Activated naive CD4-positive, alpha-beta T cell (primary cell): ENCODE measurements at places on chromosomes 1 and 21.

DNA sequence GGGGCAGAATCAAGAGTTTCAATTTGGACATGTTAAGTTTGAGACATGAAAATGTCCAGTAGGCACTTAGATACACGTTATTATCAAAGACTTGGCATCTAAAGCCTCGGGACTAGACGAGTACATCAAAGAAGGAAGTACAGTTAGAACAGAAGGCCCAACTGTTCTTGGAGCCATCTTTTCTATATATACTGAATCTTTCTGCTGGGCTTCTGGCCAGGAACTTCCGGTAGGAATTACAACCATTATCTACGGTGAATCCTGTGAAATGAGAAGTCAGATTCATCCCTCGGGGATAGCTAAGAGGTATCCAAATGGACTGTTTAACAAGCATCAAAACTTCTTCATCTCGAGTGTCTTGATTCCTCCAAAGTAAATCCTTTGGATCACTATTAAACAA is 34.4 kb upstream of the NRDC start:
- DNase-seq = no peak

DNA sequence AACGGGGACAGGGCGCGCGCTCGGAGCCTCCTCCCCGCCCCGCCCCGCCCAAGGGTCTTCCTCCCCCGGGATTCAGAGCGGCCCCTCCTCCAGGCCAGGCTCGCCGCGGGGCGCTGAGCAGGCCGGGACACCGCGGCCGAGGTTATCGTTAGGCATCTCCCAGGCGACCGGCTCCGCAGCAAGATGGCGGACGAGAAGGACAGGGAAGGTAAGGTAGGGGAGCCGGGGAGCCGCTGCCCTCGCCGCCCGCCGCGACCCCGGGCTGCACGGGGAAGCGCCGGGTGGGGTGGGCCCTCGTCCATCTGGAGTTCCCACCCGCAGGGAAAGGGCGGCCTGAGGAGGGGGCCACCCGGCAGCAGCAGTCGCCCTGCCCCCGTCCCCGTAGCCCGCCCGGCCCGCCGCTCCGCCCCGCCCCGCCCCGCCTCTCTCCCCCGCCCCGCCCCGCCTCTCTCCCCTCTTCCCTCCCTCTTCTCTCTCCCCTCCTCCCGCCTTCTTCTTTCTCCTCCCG is 105.9 kb upstream of the HNRNPU start:
- no peak for DNase-seq

DNA sequence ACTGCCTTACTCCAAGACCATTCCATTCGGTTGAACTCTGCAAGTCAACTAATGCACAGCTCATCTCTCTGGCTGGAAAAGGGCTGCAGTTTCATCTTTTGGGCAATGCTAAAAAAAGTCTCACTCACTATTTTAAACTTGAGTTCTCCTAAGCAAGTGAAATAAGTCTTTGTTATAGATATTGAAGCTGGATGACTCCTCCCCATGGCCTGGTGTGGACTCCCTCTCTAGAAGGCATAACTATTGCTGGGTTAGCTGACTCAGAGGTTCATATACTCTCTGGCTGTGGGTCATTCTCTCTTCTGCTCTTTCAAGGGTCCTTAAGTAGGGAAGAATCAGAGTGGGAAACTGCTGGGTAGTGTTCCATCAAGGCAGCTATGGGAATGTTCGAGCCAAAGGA is 88.0 kb downstream of the XCL2 start:
- DNase-seq = no peak

- DNase-seq = no peak
Measured at GRCh38 chr1:25620211-25620610, 3.6 kb downstream of the MAN1C1 start.

- peak; percentile 59 for DNase-seq
Measured at GRCh38 chr1:11645670-11646265, 8.5 kb downstream of the FBXO2 start.

DNA sequence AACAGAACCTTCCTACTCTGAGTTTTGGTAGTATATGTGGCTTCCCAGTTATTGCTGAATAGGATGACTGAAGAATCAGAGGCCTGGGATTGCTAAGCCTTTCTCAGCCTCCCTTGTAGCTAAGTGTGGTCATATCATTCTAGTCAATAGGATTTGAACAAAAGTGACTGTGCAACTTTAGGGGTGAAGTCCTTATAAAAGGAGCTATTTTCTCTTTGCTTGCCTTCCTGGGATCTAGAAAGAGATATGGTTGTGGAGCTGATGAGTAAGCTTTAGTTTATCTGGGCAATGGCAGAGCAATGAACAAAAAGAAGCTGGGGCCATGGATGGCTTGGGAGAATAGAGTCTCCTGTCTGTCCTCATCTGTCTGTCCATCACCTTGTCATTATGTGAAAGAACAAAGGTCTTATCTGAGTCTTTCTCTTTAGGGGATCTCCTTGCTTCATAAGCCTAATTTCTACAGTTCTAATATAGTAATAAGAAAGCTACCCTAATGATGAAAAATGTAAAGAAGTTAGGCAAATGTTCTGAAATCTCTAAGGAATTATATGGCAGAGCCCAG is 91.5 kb downstream of the TENT5C start:
- no peak for DNase-seq

GRCh38 chr1:34879230-34879629 is 19.7 kb upstream of the SMIM12 start:
- no peak for DNase-seq

GRCh38 chr1:7262611-7263010 is 477.4 kb downstream of the CAMTA1 start:
- no peak for DNase-seq

DNA sequence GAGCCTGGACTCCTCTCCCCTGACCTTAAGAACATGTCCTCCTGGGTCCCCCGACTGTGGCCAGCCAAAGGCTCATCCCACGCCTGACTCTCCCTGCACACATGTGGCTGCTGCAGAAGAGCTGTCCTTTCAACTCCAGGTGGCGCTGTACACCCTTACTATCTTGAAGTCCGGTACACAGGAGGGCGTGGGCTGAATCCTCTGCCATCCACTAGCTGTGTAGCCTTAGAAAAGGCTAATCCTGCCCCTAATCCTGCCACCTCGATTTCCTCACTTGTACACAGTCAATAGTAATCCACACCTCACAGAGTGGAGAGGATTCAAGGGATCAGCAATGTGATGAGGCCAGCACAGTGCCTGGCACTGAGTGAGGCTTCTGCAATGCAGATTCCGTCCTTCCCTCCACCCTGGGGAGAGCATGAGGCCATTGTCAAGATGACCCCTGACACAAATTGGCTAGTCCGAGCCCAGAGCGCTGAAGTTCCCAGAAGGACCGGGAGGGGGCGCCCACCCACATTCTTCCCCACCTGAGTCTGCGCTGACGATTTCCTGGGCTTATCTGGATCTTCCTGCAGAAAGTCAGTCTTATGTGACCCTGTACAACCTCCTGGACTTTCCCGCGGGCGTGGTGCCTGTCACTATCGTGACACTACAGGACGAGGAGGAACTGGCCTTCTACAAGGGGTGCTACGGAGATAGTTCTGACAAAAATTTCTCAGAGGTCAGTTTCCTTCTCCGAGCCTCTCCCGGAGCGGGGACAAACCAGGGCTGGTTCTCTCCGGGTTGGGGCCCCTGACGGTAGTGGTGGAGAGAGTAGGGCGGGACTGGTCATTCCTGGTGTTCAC is 47.1 kb upstream of the DMBX1 start:
- peak; percentile 42 for DNase-seq

- no peak for DNase-seq
Measured at GRCh38 chr1:238558746-238559145, 668.0 kb upstream of the ZP4 start.

DNA sequence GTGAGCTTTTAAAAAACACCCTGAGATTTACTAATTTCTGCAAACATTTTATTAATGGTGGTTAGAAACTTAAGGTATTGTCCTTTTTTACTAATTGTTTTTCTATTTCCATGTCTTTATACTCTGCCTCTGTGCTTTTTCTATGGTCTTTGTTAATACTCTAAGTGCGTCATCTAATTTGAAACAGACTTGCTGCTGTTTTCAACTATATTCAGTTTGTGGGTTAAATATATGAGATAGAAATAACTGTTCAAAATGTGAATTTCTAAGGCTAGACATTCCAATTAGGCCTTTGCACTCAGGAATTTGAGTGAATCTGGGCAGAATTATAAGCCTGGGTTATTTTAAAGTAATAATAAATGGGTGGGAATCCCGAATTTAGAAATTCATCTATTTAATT is 82.4 kb upstream of the COL11A1 start:
- DNase-seq = no peak

- DNase-seq = no peak
Measured at GRCh38 chr1:21824926-21825325, 12.9 kb downstream of the LDLRAD2 start.

DNA sequence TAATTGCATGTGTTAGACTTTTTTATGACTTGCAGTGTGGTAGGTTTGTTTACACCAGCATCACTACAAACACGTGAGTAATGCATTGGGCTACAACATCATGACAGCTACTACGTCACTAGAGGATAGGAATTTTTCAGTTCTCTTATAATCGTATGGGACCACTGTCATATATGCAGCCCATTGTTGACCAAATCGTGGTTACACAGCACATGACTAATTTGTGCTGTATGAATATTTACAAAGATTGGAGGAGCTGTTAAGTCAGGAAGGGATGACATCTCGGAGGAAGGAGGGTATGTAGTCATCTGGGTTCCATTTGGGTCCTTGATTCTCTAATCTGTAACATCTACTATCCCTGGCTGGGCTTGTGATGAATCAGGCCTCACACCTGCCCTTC is 270.9 kb downstream of the TNR start:
- no peak for DNase-seq
